ENCODE measurements at places on chromosomes 6 and 20. TPM values are rescaled to one million over a fixed set of nuclear protein-coding genes. Genes with fewer than 3 reads are reported as not detected.

The ZNF334 gene
- 0.08 TPM for polyA plus RNA-seq

The PTCHD4 gene
- 1.3 TPM for polyA plus RNA-seq

The IL20RA gene
- polyA plus RNA-seq = not detected

The KCNQ2 gene
- polyA plus RNA-seq = not detected

The FAM83C gene
- not detected for polyA plus RNA-seq

The CALHM6 gene
- polyA plus RNA-seq = 0.08 TPM

The ALDH8A1 gene
- 0.41 TPM for polyA plus RNA-seq

The DSP gene
- 0.03 TPM for polyA plus RNA-seq

The BFSP1 gene
- 2.5 TPM for polyA plus RNA-seq

The B4GALT5 gene
- 51.0 TPM for polyA plus RNA-seq

The TRIM40 gene
- not detected for polyA plus RNA-seq

- peak; percentile 91 for DNase-seq
Measured at GRCh38 chr6:113495521-113495920, 361.6 kb upstream of the MARCKS start.

GRCh38 chr6:72619883-72620696 is 1.8 kb upstream of the KCNQ5 start:
- peak; percentile 4 for DNase-seq

DNA sequence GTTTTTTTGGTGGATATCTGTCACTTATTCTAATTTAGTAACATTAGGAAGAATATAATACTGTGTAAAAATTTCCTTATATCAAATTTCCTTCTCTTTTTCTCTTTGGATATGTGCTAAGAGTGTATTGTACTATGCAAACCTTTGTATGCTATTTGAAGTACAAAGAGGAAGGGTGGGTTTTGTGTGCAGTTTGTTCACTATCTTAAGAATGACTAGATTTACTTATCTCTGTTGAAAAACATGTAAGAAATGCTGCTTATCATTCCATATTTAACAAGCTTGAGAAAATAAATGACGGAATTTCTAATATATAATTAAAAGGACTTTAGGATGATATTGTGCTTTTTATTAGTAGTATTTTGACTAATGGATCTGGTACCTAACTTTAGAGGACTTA is 13.1 kb downstream of the CD2AP start:
- no peak for DNase-seq

DNA sequence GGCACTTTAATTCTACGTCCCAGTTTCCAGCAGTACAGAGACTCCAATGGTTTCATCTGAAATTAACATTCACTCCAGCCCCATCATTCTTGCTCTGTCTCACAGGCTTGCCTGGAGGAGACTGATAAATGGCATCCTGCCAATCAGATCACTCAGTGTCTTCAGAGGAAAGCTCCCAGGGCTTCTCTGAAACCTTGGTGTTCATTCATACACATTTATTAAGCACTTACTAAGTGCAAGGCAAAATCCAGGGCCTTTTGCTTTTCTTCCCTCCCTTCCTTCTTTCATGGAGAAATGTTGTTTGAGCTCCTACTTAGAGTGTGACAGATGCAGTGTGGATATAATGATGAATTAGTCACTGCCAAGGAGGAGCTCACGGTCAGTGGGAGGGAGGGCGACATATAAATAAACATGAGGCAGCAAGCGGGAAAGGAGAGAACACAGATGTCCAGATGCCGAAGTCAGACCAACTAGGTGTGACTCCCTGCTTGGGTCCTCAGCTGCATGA is 106.7 kb upstream of the DTNBP1 start:
- no peak for DNase-seq

DNA sequence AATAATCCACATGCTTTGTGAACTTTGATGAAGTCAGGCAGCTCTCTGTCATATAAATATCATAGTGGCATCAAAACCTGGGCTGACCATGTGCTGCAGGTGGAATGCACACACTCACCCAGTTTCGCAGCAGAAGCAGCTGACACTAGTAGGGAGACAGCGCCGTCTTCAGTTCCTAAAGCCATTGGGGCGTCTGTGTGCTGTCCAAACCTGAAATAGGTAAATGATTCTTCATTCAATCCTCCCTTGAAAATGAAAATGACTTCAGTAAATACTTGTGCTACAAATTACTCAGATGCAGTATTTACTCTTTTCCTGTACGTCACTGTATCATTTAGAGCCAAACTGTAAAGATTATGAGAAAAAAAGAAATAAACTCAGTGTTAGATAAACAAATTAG is 127.5 kb downstream of the EYA4 start:
- no peak for DNase-seq

DNA sequence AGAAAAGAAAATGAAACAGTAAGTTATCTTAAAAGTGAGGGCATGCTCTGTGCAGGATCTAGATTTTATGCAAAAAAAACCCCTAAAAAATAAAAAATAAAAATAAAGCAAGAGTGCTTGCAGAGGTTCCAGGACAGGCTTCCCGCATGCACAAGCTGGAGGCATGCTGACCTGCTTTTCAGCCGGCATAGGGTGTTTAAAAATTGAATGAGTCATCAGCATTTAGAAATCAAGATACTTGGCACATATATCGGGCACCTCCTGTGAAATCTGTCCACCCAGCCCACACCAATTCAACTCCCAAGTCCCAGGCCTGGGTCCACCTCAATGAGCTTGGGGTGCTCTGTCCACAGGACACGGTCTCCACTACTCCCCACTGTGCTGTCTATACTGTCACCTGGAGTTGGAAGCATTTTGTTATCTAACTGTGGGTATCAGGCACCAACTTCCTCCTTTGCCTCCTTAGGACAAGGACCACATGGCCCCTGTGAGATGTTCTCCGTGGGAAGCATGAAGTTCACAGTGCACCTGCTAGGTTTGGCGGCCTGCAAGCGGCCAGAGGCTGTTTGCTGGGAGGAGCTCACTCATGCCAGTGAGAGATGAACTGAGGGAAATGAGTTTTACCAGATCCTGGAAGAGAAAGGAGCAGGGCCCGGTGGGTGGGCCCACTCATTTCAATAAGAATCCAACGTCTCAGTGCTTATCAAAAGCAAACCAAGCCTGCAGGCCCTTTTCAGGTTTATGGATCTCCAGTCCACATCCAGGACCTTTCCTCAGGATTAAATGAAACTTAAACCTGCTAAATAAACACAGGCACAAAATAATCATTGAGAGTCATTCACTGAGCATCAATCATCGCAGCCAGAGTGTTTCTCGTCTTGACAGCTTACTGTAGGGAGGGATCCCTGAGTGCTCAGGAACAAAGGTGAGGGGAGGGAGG is 121.1 kb downstream of the FOXA2 start:
- no peak for DNase-seq

- DNase-seq = peak; percentile 59
Measured at GRCh38 chr20:39291301-39291700, 329.2 kb downstream of the DHX35 start.

DNA sequence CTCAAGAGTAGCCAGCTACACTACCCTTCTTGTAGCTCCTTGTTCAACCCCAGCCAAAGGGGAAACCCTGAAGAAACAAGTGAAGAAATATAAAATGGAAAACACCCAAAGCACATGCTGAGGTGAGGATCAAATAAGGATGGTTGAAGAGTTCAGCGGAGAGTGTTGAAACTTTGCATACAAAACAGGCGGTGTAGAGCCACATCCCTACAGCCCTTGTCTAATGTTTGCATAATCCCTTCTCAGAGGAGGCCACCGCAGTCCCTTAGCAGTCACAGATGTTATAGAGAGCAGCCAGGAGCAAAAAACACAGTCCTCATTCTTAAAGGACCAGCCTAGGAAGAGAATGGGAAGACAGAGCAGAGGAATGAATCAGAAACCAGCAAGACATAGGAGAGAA is 350.7 kb upstream of the SASH1 start:
- DNase-seq = no peak

DNA sequence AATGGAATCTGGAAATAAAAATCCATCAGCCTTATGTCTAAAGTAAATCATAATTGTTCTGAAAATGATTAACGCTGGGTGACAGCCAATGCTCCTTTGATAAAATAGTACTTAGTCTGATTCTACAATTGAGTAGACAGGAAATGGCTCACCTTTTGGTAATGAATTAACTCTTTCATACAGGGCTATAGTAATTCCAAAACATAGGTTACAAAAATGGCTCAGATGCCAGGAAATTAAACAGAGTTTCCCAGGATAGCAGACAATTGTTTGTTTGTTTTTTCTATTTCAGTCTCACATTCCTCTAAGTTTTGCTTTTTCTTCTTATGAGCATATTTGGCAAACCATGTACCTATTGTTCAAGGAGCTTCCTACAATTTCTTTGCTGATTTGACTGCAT is 257.2 kb upstream of the EPHA7 start:
- DNase-seq = peak; percentile 37

DNA sequence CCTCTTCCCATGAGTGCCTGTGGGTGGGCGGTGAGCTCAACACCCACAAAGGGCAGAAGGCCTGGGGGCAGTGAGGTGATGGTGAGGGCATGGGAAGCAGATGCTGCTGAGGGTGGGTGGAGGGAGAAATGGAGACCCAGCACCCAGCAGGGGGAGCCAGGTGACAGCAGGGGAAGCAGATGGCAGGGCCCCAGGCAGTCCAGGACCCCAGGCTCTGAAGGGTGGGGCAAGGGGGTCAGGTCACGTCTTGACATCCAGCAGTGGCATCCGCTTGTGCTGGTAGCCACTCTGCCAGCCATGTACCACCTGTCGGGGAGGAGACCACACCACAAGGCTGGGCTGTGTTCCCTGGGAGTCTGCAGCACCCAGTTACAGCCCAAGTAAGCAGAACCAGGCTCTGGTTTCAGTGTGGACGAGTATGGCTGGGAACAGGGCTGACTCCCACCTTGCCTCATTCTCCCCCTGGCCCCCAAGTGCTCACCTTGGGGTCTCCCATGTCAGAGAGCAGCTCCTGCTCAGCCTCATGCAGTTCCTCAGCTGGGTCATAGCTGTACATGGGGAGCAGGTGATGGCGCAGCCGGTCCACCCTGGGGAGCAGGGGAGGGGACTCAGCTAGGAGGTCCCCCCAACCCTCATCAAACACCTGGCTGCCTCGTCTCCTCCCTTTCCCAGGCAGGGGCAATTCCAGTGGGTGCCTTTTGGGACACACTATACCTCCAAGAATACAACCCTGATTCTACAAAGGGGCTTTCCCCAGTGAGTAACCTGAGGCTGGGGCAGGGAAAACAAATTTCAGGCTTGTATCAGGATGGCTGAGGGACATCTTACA is 2.0 kb downstream of the SMIM29 start:
- DNase-seq = peak; percentile 48

- no peak for DNase-seq
Measured at GRCh38 chr6:57163956-57164355, 8.2 kb upstream of the BAG2 start.

DNA sequence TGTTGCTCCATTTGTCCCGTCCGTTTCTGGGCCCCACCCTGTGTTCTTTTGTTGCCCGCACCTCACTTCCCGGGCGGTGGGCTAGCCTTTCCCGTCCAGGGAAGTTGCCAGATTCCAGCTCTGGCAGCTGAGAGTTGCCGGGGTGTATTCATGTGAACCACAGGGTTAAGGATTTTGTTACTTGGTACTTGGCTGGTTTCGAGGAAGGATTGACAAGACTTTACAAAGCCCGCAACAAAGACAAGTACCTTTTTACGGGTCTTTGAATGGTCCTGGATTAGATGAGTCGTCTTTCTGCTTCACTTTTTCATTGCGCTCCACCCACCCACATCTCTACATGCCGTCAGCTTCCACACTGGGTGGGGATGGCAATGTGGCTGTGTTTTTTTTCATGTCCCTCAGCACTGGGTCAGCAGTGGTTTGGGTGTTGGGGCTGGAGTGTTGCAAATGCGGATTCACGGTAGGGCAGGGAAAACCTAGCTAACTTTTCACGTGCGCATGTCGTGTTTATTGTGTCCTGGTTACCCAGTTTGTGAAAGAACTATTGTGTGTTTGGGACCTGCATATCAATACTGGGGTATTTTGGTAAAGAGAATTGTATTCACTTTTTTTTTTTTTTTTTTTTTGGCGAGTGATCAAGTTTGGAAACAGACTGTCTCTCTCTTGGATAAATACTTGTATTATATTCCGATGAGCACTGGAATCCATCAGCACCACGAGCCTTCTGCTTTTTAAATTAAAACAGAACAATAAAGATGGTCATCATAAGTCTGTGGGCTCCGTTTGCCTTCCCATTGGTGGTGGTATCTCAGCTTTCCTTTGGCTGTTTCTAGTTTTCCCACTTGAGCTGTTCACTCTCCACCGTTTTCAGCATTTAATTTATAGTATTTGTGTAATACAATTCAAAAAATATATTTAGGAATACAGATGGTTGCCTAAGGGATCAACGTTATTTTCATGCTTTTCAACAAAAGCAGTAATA is 1.2 kb downstream of the DUSP22 start:
- no peak for DNase-seq

- DNase-seq = no peak
Measured at GRCh38 chr6:155678361-155678760, 222.7 kb upstream of the NOX3 start.

DNA sequence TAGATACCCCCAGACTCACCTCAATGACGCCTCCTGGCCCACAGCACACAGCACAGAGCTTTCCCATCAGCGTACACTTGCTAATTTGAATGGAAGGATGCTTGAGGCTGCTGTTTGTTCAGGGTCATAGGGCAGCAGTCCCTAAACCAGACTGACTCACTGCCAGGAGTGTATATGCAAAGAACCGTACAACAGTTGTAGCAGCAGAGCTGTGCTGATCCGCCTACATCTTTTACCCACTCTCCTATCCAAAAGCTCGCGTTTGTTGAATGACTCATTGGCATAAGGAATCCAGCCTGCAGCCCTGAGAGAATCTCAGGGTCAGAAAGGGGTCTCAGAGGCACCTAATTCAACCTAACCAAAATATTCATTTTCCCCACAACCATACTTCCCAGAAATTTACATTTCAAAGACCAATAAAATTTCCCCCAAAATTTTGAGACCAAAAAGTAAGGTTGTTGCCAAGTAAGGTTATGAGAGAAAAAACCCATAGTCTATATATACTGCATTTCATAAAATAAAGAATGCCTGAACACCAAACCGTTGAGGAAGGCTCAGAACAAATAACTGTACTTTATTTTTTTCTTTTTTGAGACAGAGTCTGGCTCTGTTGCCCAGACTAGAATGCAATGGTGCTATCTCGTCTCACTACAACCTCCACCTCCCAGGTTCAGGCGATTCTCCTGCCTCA is 35.3 kb upstream of the CCND3 start:
- DNase-seq = no peak

DNA sequence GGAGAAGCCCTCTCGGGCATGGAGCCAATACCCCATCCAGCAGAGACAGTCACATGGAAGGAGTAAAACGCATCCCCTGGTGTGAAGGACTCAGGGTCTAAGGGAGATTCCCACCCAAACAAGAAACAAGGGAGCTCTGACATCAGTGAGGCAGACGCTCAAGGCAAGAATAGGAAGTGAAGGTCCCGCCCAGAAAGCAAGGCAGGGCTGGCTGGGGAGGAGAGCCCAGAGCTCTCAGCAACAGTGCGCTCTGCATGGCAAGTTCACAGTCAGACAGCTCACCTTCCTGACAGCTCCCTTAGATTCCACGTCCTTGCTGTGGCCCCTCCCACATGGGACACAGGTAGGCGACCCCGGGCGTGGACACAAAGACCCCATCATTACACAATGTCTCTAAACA is 85.6 kb downstream of the TTLL2 start:
- no peak for DNase-seq

- DNase-seq = no peak
Measured at GRCh38 chr6:134719911-134720310, 230.0 kb downstream of the ALDH8A1 start.

- DNase-seq = peak; percentile 89
Measured at GRCh38 chr20:35699127-35699956, at the start of the genes NFS1 and ROMO1. Gene NFS1, minus strand, starts transcription at chr20:35699352. Its CDS starts 64 bp downstream, at chr20:35699288. Gene ROMO1, plus strand, starts transcription at chr20:35699405. Its CDS starts 228 bp downstream, at chr20:35699633.

- no peak for DNase-seq
Measured at GRCh38 chr6:127391094-127391953, 47.9 kb upstream of the ECHDC1 start.

Measured in endothelial cell of umbilical vein (primary cell).